ENCODE measurements at places on chromosomes 6 and 20.

DNA sequence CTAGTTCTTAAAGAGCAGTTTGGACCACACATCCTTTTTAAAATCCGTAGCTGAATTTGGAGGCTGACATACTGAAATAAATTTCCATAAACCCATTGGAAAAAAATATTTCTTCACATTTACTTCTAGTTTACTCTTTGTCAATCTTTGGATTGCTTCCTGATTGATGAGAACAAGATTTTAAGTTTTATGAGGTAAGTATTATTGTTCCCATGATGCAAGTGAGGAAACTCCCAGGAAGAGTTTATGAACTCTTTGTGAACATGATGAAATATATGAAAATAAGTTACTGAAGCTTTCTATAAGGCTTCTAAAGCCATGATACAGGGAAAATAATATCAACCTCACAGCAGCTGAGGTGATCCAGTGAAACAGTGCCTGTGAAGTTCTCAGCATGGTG is 320.0 kb downstream of the GJA1 start:
- no peak for DNase-seq

DNA sequence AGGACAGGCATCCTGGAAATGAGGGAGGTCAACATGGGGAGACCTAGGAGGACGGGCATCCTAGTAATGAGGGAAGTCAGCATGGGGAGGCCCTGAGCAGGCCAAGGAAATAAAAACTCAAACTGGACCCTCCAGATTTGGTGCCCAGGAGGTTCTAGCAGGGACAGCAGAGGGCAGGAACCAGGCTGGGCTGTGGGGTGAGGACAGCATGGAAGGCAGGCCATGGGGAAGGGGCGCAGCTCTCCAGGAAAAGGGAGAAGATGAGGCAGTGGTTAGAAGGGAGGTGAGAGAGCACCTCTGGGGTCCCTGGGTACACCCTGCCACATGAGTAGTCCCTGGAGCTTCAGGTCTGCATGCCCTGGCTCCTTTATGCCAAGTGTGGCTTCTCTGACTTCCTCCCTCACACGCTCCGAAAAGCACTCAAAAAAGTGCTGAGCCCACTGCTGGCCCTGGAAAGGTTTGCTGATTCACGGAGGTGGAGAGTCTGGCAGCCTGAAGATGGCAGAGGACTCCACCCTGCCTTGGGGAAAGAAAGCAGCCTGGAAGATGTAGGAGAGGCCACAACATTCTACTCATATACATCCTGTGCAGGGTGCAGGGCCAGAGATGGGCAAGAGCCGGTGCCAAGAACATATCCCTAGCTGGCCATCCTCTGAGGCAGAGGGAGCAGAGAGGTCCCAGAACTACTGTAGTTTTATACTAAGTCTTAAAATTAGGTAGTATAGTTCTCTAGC is 154.9 kb downstream of the MRPL14 start:
- DNase-seq, result no peak

DNA sequence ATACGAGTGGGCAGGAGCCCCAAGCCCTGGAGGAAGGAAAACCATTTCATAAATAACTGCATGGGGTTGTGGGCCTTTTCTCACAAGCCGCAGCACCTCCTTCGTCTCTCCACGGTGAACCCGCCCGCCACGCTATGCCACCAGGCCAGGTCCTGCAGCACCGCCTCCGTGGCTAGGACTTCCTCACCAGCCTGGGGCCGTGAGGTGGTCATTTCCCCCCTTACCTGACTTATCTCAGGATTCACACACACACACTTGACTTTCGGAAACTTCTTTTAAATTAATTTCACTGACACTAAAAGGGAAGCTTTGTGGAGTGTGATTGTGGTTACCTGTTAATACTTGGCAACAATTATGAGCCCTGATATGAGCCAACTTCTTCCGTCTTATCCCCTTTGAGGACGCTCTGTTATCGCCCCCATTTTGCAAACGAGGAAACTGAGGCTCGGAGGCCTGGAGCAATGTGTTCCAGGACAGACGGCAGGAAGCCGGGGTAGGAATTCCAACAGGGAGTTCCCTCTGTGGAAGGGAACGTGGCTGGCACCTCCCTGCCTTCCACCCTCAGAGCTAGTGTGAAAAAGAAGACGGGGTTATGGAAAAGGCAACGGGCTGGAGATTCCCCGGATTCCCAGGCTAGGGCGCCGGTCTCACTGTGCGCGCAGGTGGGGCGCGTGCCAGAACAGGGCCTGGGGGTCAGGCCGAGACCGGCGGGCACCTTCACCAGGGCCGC is 817 bp upstream of the SLCO4A1 start:
- no peak for DNase-seq

DNA sequence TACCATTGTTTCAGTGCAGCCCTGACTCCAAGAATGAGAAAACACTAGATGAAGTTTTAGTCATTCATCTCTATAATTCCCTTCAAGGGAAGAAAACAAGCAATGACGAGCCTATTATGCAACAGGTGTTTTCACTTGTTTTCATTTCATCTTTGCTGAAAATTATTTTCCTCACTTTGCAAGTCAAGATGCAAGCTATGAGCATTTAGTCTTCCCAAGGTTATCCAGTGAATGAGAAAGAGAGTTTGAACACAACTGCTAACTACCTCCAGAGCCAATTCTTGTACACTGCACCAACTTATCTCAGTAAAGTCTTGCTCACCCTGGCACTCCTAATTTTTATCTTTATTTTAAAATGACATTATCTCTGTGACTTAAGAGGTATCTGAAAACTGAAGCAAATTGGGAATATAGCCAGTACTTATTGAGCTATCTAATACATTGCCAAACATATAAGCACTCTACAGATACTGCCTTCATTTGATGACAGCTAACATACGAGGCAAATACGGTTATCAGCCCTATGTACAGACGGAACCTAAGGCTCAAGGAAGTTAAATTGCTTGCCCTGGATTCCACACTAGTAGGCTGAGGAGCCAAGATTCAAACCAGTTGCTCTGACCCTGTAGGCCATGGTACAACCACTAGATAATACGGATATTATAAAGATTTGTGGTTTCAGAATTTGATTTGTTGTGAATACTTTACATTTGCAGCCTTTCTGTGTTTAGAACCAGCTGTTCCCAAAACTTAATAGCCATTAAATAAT is 36.8 kb downstream of the MOXD1 start:
- DNase-seq, result no peak

- peak; percentile 57 for DNase-seq
Measured at GRCh38 chr6:142384519-142385254, 82.9 kb downstream of the ADGRG6 start.
